Epithelial cell of proximal tubule (primary cell): ENCODE measurements at places on chromosomes 13 and 19. TPM values are rescaled to one million over a fixed set of nuclear protein-coding genes. Genes with fewer than 3 reads are reported as not detected.

Gene SIGLEC14
- total RNA-seq: not detected in 2 replicates

Gene TEKTIP1
- total RNA-seq: not detected in 2 replicates

Gene LPAR2
- total RNA-seq: 17.1 and 34.1 TPM in 2 replicates

Gene MAST1
- 0.22 and 1.5 TPM in 2 replicates for total RNA-seq

Gene TMEM161A
- total RNA-seq: 32.6 TPM in 2 replicates

Gene RFPL4A
- not detected in 2 replicates for total RNA-seq

GRCh38 chr13:113499936-113500335 is 9.4 kb upstream of the DCUN1D2 start:
- no peak for DNase-seq

DNA sequence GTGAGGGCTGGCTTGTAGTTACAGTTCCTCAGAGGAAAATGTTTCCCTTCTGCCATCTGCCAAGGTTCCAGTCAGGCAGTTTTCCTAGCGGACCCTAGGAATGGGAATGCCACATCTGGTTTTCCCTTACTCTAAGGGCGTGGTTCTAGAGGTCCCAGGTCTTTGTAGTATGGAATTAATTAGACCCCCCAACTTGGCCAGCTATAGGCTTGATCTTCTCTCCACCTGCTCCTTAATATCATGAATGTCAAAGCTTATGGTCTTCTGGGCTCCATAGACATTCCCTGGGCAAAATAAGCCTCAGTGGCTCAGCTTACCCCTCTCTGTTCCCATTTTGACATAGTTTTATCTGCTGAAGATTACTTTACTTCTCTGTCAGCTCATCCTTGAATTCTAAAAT is 70.0 kb downstream of the ZNF568 start:
- DNase-seq: no peak

- DNase-seq: no peak
These were observed 5.6 kb upstream of the ZNF331 start for GRCh38 chr19:53532362-53532761.

DNA sequence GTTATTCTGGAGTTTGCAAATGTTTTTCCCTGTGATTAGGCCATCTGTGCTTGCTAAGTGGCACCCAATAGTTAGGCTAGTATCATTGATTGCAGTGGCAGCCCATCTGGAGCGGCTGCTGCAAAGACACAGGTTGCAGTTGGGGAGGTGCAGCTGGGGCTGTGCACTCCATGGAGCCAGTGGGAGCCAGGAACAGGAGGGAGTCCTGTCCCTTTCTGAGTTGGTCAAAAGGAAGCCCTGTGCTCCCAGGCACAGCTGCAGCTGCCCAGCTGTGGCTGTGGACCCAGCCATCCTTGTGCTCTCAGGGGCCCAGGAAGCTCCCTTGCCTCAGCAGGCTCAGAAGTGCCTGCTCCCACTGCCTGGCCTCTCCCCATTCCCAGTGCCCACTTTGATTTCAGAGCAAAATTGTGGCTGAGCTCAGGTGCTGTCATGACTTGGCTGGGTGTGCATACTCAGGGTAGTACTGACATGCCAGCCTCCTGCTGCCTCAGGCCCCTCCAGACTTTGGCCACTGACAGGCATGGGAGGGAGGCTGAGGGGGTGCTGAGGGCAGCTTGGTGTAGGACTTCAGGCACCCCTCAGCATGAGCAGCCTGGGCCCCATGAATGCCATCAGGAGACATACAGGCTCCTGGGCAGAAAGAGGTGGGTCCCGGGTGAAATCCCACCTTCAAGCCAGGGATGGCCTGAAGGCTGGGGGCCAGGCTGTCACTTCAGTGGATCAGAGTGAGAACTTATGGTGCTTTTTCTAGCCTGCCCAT is 270.6 kb downstream of the PCDH20 start:
- DNase-seq: no peak

DNA sequence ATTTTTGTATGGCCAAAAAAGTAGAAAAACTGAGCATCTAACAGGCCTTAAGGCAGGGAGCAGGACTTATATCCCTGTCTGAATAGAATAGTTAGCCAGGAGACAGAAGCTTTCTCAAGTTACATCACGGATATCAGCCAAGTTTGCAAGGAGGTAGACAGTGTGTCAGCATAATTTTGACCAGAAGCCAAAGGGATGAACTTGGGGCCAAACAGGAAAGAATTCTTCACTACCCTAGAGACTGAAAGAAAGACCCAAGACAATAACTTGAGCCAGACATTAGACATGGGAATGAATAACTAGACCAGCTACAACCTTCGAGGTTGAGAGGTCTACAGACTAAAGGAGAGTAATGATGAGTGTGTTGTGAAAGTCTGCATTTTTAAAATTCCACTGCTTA is 48.1 kb upstream of the PCDH9 start:
- DNase-seq: peak; percentile 48

DNA sequence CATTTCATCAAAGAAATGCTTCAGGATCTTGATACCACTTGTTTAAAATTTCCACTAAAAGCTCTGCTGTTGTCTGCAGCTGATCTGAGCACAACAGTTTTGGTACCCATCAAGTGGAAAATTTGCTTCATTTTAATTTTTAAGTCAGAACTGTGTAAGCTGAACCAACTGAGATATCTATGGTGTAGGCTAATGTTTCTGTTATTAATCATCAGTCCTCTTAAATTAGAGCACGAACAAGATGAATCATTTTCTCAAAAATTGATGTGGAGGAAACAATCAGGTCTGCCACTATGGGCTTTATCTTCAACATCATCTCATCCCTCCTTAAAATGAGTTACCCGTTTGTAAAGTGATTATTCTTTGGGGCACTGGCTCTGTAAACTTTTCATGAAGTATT is 221.5 kb upstream of the NBEA start:
- no peak for DNase-seq

DNA sequence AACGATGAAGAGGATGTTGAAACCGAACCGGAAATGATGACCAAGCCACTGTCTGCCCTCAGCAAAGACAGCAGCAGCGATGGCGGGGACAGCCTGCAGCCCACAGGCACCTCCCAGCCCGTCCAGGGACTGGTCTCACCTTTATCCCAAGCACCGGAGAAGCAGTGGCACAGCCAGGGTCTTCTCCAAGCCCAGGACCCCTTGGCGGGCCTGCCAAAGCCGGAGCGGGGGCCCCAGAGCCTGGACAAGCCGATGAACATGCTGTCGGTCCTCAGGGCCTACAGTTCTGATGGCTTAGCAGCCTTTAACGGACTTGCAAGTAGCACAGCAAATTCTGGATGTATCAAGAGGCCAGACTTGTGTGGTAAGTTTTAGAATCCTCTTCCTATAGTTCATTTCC is 177.0 kb downstream of the ZNF536 start:
- DNase-seq: no peak

DNA sequence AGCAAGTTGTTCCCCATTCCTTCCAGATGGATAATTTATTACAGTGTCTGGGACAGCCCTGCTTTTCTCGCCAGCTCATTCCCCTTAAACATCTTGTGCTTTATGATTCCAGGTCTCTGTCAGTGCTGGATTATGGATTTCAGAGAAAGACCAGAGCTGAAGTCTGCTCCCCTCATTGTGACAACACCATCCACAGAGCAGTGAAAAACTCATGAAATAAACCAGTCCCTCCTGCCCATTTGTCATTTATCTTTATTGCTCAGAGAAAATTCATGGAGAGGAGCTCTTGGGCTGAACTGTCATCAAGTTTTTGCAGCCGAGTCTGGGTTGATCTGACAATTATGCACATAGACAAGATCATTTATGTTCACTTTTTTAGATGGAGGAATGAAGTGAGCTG is 92.7 kb upstream of the GPR12 start:
- DNase-seq: no peak

DNA sequence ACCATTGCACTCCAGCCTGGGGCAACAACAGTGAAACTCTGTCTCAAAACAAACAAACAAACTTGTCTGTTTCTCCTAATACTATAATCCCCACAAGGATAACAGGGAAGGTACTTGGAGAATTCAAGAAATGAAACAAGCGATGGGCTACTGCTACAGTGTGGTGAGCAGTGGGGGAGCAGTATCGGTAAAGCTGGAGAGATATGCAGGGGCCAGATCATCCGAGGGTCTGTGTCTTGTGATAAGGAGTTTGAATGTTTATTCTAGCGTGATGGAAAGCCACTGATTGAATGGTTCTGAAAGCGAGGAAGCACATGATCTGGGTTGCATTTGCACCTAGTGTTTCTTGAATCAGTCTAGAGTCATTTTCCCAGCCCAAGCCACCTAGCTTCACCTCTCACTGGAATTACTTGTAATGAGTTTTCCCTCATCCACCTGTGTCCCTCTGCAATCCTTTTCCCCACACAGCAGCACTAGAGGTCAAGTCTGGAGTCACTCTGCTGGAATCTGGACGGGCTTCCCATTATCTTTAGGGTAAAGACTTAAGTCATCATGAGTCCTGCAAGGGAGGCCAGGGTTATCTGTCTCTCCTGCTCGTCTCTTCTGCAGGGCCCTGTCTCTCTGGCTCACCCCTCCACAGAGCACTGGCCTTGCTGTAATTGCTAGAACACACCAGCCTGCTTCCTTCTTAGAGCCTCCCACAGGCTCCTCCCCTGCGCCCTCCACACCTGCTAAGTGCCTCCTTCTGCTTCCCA is 162.3 kb downstream of the KLF5 start:
- DNase-seq: no peak

DNA sequence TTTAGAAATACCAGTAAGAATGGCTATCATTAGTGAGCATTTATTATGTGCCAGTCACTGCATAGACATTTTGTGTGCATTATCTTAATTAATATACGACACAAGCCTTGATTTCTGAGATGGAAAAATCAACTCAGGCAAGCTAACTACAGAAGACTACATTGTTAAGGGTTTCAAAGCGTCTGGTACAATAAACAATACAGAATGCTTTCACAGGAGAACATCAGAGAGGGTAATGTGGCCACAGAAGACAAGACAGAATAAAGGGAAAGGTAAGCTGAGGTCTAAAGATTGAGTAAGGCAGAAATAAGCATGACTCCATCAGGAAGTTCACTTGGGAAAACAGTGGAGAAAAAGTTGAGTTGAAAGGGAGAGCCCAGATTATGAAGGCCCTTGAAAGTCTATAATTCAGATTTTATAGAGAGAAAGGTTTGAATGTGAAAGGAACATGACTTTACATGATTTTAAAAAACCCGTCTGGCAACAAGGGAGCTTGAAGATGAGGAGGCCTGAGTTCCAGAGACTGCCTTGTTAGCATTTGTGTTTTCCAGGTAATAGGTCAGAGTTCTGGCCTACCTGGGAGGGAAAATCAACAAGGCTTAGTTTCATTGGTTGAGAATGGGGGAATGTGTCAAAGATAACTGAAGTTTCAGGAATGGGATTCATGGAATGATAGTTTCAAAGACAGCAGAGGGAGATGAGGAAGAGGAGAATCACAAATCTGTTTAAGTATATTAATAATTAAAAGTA is 1.8 kb upstream of the MBNL2 start:
- DNase-seq: no peak

DNA sequence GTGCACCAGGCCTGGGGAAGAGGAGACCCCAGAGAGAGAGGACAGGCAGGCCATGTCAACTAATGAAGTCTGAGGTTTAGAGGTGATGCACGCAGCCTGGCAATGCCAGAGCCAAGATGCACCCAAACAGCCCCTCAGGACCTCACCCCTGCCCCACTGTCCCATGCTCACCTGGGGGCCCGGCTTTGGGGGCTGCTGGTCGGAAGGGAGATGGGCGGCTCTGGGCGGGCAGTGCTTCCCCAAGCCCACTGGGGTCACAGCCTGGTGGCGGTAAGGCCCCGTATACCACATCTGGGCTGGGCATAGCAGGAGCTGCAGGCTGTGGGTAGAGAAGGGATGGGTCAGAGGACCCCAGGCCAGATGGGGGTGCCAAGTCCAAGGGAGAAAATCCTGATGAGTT is 8.6 kb upstream of the TMEM161A start:
- DNase-seq: no peak

GRCh38 chr19:610801-611480 is 21.3 kb downstream of the HCN2 start:
- DNase-seq: no peak

DNA sequence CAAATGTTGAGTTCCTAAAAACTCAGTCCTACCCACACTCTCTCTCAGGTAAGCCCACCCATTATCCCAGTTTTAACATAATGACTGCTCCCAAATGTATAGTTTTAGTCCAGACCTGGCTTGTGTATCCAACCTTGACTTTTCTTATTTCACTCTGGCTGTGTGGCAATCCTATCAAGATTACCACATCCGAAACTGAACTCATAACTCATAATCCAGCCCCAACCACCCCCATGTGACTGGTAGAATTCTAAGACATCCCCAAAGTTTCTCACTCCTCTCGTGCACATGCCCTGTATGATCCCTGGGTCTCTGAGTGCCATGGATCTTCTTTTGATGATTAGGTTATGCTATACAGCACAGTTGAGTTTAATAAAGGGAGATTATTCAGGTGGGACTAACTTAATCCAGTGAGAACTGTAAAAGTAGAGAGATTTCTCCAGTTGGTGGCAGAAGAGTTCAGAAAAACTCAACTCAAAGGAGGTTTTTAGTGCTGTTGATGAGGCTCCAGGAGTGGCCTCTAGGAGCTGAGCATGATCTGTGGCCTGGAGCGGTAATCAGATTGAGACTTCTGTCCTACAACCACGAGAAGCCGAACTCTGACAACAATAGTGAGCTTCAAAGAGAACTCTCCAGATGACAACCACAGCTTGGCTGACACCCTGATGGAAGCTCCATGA is 413.4 kb downstream of the ZNF536 start:
- DNase-seq: no peak

GRCh38 chr19:27966390-27966816 is 1246.5 kb downstream of the UQCRFS1 start:
- DNase-seq: no peak

DNA sequence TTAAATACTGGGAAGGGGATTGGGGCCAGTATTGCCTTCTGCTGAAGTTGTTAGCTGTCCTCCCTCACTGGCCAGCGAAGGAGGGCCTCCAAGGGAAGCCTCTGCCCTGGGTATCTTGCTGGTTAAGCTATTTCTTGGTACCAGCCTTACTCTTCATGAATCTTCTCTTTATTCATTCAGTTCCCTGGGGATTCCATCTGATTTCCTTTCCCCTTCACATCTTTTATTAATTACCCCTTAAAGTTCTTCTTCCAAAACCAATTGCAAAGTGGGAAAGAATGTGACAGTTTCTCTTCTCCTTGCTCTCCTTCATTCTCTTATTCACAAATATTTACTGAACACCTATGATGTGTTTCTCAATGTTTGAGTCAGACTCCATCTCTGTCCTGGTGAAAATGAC is 36.7 kb upstream of the STK24 start:
- no peak for DNase-seq

DNA sequence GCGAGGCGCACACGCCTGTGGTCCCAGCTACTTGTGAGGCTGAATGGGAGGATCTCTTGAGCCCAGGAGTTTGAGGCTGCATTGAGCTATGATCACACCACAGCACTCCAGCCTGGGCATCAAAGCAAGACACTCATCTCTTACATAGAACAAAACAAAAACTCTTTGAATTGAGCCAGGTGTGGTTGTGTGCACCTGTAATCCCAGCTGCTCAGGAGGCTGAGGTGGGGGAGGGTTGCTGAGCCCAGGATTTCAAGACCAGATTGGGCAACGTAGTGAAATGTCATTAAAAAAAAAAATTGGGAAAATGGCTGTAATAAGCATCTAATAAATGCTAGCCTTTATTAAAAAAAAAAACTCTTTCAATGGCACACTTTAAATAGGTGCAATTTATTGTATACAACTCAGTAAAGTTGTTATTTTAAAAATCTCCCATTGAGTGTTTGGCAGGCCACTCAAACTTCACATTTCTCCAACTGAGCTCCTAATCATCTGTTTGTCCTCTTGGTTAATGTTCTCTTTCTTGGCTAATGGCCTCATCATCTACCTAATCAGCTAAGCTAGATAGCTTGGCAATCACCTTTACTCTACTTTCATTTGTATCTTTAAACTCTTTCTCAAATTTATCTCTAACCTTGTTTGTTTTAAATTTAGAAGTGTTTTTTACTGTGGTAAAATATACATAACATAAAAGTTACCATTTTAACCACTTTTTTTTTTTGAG is 28.1 kb upstream of the HMGB1 start:
- DNase-seq: no peak

- DNase-seq: no peak
These were observed at the start of gene RNASEH2B for GRCh38 chr13:50909605-50910484. Gene RNASEH2B, plus strand, starts transcription at chr13:50909791. Its CDS starts 286 bp downstream, at chr13:50910077.
